ENCODE measurements at places on chromosomes 3 and 15.

- no peak for DNase-seq
Measured at GRCh38 chr3:71872256-71872655, 87.3 kb upstream of the PROK2 start.

DNA sequence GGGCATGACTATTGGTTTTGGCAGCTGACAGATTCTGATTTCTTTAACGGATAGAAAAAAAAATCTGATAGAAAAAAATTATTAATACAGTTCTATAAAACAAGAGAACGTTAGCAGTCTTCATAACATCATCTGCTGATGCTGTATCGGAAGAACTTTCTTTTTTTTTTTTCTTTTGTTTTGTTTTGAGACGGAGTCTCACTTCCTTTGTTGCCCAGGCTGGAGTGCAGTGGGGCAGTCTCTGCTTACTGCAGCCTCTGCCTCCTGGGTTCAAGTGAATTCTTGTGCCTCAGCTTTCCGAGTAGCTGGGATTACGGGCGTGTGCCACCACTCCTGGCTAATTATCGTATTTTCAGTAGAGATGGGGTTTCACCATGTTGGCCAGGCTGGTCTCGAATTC, 271.2 kb upstream of the DPPA4 start:
- DNase-seq = no peak

- no peak for DNase-seq
Measured at GRCh38 chr15:89781055-89781454, 4.9 kb downstream of the MESP2 start.

DNA sequence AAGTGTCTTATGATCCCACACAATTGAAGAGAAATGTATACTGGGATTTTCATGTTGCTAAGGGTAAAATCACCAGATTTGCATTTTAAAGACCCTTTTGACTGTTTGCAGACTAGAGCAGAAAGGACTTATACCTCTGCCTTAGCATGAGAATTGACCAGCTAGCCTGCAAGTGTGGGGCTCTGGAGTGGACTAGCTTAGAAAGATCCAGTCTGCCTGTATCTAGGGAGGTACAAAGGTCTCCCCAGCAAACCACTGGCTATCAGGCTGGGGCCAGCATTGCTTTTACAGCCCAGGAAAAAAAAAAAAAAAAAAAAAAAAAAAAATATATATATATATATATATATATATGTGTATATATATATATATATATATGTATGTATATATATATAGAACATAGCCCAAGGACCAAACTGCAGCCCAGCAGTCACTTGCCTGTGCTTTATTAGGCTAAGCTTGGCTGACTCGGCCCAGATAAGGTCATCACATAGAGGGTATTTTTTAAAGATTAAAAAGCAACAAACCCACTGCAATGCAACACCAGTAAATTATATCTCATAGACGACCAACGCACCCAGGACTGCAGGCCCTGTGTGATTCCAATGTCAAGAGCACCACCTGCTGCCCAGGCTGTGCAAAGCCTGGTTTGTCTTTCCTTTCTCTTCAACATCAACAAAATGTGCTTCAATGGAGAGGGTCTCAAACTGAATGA, 63.7 kb downstream of the DCLK3 start:
- peak; percentile 23 for DNase-seq

GRCh38 chr3:123284399-123285010, 82.8 kb downstream of the SEC22A start:
- no peak for DNase-seq

- no peak for DNase-seq
Measured at GRCh38 chr15:33894193-33894592, 74.1 kb upstream of the CHRM5 start.

GRCh38 chr3:156581033-156581432, 26.1 kb upstream of the SSR3 start:
- no peak for DNase-seq

All from activated naive CD4-positive, alpha-beta T cell treated with anti-CD3 and anti-CD28 coated beads, Interleukin-2, amount 50 U/mL, for 16 hours (primary cell).